ENCODE measurements at places on chromosomes 5 and 9. TPM values are rescaled to one million over a fixed set of nuclear protein-coding genes. Genes with fewer than 3 reads are reported as not detected.

GRCh38 chr5:34547300-34548085, 108.6 kb upstream of the RAI14 start:
- no peak for DNase-seq

DNA sequence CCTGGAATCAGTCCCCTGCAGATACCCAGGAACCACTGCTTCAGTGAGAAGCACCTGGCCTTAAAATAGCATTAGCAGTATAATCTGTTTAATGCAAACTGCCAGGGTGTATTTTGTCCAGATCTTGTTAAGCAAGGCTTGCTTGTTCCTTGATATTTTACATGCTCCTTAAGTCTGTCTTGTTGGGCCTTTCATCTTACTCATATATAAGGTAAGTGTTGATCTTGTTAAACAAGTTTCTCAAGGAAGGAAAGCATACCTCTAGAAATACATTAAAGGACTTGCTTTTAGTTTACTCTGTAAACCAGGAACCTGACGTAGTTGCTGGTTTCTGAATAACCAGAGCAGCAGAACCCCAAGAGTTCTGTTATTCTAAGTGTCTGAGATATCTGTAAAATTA, 13.7 kb downstream of the HSPA4 start:
- DNase-seq, result no peak

ZNF883 gene
- total RNA-seq, result 0.16 TPM

DNA sequence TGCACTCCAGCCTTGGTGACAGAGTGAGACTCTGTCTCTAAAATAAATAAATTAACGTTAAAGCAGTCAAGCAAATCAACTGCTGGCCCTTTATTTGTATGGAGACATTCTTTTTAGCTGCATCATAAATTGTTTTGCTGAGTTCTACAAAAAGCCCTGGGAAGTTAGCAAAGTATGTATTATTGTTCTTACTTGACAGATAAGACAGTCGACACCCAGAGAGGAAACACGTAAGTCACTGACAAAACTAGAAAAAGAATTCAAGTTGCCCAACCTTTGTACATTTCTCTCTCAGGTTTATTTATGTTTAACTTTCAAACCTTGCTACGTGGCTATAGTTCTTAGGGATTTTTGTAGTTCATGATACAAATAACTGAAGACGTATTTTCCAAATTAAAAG, 40.4 kb upstream of the MACIR start:
- DNase-seq, result no peak

CCDC112 gene
- total RNA-seq, result 0.34 TPM

TRIM7 gene
- 3.9 TPM for total RNA-seq

DNA sequence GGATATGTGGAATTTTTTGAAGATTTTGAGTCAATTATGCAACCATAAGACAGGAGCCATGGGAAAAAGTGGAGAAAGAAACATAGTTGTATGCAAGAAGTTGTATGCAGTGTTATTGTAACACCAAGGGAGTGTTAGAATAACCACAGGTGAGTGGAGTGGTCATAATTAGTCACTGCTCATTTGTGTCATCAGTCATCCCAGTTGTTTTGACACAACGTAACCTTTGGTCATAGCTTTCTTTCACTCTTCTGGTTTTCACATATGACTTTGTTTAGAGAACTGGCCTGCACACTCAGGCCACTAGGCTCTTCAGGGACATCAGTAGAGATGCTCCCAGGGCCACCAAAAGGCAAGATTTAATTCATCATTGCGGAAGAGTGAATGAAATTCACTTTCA, 158.7 kb upstream of the HMHB1 start:
- DNase-seq, result no peak

CRHBP gene
- total RNA-seq, result not detected

DNA sequence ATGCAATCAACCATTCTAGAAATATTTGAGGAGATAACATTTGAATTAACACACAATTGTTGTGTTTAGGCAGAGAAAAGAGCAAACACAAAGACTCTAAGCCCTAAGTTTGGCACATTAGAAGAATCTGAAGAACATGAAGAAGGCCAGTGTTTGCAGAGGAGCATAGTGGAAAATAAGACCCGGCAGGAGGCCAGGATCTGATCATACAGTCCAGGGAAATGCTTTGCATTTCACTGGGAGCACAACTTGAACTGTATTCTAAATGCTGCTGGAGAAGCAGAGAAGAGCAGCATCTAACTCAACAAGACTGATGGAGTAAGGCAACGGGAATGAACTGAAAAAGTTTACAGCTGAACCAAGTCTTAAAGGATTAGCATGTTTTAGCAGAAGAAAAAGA, 463.4 kb downstream of the ZNF608 start:
- DNase-seq, result no peak

DNA sequence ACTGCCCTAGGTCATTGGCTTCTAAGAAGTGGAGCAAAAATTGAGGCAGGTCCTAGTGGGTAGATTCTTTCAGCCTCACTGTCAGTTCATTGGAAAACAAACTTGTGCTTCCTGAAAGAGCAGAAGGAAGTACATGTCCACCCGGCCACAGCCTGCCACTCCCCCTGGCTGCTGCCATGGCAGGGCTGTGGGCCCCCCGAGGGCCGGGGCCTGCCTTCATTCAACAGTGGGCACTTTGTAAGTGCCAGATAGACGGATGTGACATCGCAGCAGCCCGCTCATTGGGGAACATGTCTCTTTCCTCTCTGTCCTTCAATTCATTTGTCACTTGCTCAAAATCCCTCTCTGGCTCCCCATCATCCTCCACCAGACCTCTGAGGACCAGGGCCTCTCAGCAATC, 20.6 kb upstream of the NEURL1B start:
- DNase-seq, result no peak

- no peak for DNase-seq
Observed at GRCh38 chr9:88372103-88372654, 16.1 kb upstream of the SPIN1 start.

DNA sequence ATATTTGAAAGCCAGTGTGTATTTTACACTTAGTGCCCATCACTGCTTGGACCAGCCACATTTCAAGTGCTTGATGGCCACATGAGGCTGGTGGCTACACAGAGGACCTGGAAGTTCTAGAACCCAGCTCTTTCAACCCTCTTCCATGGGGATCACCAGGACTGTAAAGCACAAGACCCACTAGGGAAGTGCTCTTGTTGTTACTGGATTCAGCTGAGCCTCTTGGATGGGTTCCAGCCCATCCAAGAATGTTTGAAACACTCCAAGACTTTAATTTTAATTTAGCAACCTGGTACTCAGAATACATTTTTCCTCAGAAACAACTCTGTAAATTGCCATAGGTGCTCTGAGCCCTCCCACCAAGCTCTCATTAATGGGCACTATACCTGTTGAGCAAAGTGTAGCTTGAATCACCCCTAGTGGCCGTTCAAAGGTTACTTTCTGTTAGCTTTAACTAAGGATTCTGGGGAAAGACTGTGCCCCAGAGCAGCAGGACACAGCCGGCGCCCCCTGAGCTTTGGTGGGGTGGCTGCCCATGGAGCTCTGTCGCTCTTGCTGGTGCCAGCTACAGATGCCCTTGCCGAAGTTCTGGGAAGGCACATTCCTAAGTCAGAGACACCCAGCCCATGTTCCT, 212.4 kb downstream of the HSD17B3 start:
- DNase-seq, result no peak

CDH9 gene
- total RNA-seq, result not detected

DNA sequence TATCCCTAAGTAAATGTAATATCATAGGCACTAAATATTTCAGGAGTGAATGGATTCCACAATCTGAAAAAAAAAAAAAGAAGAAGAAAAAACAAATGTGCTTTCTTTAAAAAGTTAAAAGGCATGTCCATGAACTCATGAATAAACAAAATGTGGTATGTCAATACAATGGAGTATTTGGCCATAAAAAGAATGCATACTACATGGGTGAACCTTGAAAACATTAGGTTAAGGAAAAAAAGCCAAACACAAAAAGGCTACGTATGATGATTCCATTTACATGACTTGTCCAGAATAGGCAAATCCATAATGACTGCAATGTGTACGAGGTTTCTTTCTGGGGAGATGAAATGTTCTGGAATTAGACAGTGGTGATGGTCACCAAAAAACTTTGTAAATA, 45.3 kb downstream of the FNIP1 start:
- no peak for DNase-seq

PTRH1 gene
- 21.5 TPM for total RNA-seq

- no peak for DNase-seq
Observed at GRCh38 chr5:24161559-24161958, 483.2 kb downstream of the CDH10 start.

GRCh38 chr5:95080030-95080429, 204.9 kb downstream of the MCTP1 start:
- no peak for DNase-seq

DNA sequence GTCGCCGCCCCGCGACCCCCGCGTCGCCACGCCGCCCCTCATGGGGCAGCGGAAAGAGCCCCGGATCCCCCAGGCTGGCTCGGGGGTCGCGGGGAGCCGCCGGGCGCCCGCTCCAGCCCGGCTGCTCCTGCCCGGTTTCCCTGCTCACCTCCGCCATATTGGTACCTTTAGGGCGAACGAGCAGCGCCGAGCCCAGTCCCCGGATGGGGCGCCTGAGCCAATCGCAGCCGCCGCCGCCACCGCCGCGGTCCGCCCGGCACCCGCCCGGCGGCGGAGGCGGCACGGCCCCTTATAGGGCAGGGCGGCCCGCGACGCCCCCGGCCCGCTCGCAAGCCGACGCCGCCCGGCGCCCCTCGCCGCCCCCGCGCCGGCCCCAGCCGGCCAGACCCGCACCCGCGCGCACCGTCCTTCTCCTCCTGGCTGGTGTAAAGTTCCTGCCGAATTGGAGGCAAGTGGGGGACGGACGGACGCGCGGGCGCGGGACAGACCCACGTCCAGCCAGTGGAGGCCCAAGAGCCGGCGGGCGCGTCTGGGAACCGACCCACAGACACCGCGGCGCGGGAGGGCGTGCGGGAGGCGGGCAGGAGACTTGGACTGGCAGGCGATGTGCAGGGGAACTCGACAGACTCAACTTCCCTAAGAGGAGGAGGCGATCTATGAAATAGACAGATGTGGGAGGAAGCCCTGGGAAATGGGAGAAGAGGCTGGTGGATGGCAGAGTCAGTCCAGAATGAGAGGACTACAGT, at the start of gene MIER3:
Gene MIER3, minus strand, starts transcription at position 178 of the 746 bp plus-strand sequence. Its CDS starts 21 bp downstream, at position 157.
- DNase-seq, result peak; percentile 77

DNA sequence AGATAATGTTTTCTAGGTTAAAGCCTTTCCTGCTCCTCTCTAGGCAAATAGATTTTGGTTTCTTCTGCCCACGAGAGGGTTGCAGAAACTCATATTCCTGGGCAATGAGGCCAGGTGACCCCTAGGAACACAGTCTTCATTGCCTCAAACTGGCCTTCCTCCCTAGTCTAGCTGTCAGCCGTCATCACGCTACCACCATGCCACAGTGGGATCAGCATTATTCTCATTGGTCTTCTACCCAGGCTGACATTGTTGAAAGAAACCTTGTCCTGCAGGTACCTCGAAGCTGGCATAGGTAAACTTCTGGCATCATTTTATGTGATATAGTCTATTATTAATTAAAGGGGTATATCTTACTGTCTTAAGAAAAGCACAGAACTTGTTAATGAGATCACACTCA, 51.1 kb downstream of the ELL2 start:
- DNase-seq, result no peak

DNA sequence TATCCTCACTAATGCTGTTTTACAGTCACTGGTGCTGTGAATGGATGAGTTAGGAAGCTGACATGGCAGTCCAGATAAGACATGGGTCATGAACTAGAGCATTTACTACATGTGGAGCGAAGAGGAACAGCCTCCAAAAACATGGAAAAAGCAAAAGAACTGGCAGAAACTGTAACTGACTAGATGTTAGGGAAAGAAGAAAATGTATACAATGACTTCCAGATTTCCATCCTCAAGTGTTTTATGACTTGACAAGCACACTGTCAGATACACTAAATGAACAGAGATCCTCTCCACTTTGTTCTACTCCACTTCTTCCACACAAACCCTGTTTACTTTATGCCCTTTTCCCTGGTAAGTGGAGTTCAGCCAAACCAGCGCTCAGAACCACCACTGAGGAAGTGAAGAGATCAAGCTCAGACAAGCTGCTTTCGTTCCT, 11.5 kb downstream of the HMGCS1 start:
- no peak for DNase-seq

DNA sequence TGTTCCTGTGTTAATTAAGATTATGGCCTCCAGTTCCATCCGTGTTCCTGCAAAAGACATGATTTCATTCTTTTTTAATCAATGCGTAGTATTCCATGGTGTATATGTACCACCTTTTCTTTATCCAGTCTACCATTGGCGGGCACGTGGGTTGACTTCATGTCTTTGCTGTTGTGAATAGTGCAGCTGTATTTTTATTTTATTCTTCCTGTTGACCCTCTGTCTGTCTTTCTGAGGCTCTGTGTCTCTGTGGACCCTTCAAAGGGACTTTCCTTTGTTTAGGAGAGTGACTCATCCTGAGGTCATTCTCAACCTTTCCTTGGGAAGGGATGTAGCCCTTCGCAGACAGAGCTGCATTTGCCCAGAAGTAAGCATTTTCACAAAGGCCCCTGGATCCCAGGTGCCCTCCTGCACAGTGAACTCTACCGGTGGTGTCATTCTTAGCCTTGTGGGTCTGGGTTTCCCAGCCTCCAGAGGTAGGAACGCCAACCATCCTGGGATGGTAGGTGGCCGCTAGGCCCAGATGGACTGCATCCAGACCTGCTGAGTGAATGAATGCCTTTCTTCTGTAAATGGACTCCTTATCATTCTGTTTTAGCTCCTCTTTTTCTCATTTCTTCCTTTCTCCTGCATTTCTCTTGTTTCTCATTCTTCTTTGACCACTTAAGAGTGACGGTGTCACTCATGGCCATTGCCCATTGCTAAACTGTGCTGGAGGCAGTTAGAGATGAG, 22.4 kb downstream of the TRIO start:
- no peak for DNase-seq

ANKRD34B gene
- not detected for total RNA-seq

CCDC187 gene
- 0.02 TPM for total RNA-seq

TMED9 gene
- 174 TPM for total RNA-seq

DNA sequence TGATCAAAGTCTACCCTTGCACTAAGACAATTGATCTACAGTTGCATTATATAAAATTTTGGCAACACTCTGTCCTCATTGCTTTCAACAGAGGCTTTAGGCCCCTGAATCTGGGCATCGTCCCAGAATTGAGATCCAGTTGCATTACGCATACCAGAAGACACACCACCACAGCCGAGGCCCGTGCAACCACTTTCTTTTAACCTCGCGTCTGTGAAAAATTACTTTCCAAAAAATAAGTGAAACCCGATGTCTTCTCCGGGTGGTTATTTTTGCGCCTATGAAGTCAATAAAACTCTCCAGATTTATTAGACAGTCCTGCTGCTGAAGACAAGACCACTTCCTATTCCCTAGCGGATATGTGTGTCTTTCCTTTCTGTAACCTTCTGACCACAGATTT, 52.1 kb upstream of the NFIB start:
- DNase-seq, result no peak

DNA sequence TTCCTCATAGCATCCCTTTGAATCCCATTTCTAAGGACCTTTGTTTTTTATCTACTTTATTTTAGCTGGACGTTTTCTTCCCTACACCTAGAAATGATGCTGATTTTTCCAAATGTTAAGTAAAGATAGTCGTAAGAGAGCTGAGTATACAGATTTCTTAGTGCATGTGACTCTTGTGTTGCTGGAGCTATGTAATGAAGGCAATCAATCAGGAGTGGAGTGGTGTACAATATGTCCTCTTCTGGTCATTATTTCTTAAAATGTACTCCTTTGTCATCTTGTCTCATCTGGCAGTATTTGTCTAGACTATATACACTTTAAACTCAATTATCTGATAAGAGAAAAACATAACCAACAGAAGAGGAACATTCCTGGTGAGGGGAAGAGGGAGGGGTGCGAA, 13.5 kb downstream of the GAPT start:
- no peak for DNase-seq

ENC1 gene
- 1.2 TPM for total RNA-seq
